D721Med (cell line): ENCODE measurements at places on chromosomes 16 and 17.

DNA sequence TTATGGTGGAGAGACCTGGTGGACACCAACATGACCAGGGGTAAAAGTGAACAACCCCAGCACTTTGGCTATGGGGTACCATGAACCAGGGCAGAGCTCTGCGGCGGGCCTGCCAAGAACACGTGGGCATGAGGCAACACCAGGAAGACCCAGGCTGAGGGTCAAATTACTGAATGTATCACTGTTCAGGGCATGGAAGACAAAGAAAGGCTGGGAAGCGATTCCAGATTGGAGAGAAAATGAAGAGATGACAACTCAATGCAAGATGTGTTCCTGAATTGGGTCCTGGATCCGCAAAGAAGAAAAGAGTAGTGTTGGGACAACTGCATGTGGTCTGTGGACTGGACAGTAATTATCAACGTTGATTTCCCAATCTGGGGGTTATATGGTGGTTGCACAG lies 19.8 kb downstream of the SPHK1 start:
- DNase-seq = no peak

- DNase-seq = no peak
Observed at GRCh38 chr16:50742576-50743200, 802 bp downstream of the CYLD start.

GRCh38 chr16:5073279-5073629 lies 1.6 kb downstream of the ALG1 start:
- DNase-seq = no peak

DNA sequence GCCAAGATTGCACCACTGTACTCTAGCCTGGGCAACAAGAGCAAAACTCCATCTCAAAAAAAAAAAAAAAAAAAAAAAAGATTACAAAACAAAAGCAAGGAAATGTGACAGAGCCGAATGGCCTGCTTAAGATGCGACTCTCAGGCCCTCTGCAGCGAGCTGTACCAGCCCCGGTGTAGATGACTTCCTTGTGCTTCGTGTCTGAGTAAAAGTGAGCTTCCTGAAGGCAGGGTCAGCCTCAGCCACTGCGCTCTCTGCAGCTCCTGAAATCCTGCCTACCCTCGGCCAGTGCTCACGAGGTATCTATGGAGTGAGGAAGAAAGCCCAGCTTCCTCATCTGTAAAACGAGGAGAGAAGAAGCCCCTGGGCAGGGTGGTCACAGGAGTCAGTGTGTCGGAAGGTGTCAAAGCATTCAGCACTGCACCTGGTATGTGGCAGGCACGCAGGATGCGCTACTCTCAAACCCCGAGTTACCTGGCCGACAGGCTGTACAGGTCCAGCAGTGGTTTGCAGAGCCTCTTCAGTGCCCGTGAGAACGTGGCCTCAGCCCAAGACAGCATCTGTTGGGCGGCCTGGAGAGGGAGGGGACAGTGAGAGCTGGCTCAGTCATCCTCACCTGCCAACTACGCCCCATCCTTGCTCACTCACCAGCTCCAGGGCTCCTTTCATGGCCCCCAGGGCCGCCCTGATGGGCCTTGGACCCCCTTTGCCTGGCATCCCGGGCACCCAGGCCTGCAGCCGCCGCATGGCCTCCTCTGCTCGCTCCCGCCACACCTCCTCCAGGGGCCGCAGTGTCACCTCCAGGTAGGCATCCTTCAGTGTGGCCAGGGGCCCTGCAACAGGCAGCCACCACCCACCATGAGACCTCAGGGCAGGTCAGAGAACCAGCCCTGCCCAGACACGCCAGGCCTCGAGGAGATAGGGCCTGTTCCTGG lies 44.6 kb downstream of the RMI2 start:
- no peak for DNase-seq

- no peak for DNase-seq
Observed at GRCh38 chr16:87123356-87124001, 193.7 kb downstream of the C16orf95 start.

DNA sequence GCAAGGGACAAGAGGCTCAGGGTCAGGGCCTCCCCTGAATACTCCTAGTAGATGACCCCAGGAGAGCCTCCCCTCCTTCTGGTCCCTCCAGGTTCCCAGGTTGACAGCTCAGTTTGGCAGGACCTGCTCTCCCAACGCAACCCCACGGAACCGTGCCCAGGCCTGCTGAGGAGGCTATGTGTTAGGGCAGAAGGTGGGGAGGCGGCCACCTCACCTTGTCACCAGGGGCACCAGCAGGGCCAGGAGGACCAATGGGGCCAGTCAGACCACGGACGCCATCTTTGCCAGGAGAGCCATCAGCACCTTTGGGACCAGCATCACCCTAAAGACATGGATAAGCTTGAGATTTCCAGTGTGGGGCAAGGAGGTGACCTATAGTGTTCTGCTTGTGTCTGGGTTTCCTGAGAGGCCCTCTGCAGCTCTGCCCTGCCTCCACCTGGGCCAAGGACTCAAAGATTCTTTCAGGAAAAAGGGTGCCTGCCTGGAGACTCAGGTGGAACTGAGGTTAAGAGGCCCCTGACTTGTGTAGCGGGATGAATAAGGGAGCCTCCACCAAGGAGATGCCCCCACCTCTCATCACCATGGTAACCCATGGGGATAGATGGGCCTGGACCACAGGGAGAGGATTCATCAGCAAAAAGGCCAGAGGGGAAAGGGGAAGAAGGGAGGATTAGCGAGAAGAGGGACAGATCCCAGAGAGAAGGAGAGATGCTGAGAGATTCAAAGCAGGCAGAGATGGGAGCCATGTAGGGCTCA lies 10.7 kb downstream of the COL1A1 start:
- no peak for DNase-seq

DNA sequence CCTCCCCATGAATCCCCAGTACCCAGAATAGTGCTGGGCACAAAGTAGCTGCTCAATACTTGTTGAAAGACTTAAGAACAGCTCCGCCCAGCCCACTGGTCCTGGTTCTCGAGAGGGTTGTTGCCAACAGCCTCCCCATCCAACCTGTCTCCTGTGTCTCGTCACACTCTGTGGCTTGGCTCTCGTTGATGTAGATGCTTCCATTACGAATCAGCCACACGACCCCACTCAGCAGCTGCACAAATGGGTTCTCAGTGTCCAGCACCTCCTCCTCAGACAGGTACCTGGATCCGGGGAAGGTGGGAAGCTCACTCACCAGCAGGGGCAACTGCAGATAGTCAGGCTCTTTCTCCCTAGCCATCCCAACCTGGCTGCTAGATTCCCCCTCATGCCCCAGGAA lies 2.1 kb downstream of the NAGPA start:
- DNase-seq = no peak

DNA sequence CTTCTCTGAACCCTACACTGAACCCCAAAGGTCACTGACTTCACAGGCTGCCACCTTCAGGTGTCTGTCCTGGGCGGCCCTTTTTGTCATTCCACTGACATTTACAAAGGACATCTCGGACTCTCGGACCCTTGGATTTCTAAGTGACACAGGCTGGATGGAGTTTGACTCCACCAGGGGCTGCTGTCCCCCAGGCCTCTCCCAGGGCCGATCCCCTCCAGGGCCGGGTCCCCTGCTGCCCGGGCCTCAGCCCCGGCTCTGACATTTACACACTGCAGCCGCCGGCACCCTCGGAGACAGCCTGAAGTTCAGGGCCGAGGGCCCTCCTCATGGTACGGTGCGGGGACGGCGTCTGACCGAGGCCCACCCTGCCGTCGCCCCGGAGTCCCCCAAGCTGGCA lies 24.1 kb downstream of the CACNA1H start:
- DNase-seq = no peak

- no peak for DNase-seq
Observed at GRCh38 chr17:35981908-35982330, 622 bp upstream of the CCL16 start.

- no peak for DNase-seq
Observed at GRCh38 chr17:41629826-41630670, 5.7 kb upstream of the KRT17 start.

GRCh38 chr16:24164416-24164815 lies 91.7 kb upstream of the CACNG3 start:
- DNase-seq = no peak

- no peak for DNase-seq
Observed at GRCh38 chr17:79482727-79483521, 127.9 kb downstream of the RBFOX3 start.

DNA sequence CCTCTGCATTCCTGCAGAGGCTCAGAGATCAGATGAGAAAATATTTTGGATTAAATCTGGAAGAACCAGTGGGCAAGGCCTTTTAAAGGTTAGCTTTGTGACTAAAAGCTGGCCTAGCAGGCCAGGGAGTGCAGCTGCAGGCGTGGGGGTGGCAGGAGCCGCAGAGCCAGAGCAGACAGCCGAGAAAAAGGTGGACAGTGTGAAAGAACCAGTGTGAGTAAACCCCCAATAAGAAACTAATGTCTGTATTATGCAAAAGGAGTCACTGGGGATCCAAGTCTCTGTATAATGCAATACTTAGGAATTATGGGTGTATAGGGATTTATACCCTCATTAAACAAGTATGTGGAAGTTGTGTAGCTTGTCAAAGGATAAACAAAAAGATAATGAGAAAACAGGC lies 21.4 kb upstream of the SPACA3 start:
- DNase-seq = no peak

DNA sequence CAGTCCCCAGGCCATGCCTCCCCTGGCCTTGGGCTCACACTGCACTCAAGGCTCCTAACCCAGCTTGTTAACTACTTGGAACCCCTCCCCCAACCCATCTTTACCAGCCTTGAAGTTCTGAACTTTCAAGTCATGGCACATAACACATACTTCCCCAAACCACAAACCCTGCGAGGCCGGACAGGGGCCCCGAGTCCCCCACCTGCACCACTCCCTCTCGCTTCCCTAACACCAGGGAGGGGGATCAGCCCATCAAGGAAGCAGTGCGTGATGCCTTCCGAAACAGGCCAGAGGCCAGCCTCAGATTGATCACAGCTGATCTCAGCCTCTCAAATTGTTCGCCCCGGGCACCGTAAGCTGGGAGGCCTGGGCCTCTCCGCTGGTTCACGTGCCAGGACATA lies 3.0 kb upstream of the NLRC3 start:
- DNase-seq = no peak

GRCh38 chr17:45573924-45574770 lies 83.6 kb upstream of the PLEKHM1 start:
- DNase-seq = no peak

DNA sequence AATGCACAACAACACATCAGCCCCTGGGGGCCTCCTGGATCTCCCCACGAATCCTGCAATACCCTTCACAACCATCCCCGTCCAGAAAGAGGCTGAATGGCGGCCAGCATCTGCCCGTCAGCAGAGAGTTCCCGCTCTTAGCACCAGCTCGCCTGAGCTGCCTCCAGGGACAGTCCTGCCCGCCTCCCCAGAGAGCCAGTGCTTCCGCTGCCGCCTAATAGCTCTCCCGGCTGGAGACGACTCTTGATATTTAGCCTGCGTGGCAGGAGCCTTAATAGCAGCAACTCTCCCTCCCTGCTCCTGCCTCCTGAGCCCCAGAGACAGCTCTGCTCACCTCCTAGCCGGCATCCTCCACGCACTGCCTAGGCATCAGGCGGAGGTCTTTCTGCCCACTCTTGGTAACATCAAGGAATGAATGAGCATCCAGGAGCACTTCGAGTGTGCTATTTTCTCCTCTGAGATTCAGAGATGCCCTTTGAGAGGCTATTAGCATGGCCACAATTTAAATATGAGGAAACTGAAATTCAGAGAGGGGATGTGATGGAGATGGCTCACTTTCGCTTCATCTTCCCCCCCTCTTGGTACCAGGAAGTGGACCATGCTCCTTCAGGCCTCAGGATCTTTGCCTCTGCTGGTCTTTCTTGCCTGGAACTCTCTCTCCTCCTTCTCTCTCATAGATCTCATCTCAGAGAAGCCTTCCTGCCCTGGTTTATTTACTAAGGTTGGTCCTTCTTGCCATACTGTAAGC lies 67.9 kb downstream of the RAI1 start:
- DNase-seq = no peak

GRCh38 chr16:78035012-78035411 lies 12.7 kb downstream of the CLEC3A start:
- no peak for DNase-seq

- no peak for DNase-seq
Observed at GRCh38 chr17:28406473-28406814, 432 bp upstream of the SLC46A1 start.

GRCh38 chr16:71359431-71359830 lies 908 bp downstream of the CALB2 start:
- no peak for DNase-seq

DNA sequence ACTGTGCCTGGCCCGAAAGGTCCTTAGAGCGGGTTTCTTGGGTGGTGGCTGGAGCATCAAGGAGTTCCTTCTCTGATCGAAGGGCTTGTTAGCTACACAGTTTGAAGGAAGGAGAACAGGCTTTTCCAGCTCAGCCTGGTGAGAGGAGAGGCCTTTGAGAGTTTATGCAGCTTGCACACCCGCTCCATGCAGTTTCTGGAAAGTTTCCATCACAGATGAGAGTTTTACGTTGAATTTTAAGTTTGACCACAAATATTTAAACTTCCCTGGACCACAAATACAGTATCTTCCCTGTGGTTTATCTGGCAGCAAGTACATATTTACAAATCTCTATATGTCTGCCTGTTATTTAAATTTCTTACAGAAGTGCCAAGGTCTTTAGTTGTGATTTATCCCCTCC lies 56.8 kb downstream of the HIC1 start:
- no peak for DNase-seq

DNA sequence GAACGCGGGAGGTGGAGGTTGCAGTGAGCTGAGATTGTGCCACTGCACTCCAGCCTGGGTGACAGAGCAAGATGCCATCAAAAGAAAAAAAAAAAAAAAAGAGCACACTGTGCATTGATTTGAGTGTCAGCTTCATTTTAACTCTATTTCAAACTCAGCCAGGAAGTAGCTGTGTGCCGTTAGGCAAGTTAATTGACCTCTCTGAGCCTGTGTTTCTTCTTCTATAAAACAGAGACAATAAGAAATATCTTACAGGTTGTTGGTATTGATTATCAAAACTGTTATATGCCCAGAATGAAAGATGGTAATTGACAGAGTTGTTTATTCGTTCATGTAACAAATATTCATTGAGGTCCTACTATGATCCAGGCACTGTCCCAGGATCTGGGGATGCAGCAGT lies 83.3 kb downstream of the CMC2 start:
- no peak for DNase-seq

GRCh38 chr17:36690190-36690589 lies 88.8 kb downstream of the MRM1 start:
- DNase-seq = no peak

DNA sequence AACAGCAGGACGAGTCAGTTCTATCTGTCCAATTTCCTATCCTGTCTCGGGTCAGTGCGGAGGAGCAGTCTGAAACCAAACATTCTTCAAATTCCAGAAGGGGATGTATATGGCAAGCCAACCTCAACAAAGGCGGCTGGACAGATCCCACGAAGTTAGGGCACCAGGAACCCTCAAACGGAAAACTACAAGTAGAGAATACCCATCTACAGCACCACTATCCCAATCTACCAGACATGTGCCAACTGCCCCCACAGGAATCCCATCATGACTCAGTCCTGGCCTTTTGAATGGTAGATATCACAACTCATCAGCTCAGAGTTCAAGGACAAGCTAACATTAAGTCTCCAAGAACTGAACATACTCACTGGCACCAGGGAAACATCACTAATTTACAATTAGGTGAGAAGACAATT lies 2.3 kb downstream of the NAT9 start:
- no peak for DNase-seq

GRCh38 chr17:63412234-63412633 lies 33.9 kb downstream of the CYB561 start:
- no peak for DNase-seq

- no peak for DNase-seq
Observed at GRCh38 chr16:80454802-80455201, 86.0 kb upstream of the DYNLRB2 start.
